ENCODE measurements at places on chromosomes 13 and 19. TPM values are rescaled to one million over a fixed set of nuclear protein-coding genes. Genes with fewer than 3 reads are reported as not detected.

Gene SPACA7
- total RNA-seq: not detected

Gene TTC9B
- total RNA-seq: not detected

Gene FAM216B
- total RNA-seq: 6.2 TPM

Gene GDF15
- 0.88 TPM for total RNA-seq

Gene KLK13
- total RNA-seq: not detected

DNA sequence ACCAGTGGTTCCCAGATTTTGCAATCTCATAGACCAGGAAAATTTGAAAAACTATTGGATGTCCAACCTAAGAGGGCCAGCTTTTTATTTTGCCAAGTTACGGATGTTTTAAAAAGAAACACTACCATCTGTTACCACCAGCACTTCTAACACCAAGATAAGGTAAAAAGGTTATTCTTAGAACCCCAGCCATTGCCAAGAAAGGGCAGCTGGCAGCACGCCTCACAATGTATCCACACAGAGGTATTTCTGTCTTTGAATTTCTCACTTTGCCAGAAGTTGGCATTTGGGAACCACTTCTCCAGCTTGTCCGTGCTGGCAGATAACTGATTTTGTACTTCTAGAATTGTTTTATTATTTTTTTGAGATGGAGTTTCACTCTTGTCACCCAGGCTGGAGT is 28.7 kb downstream of the CAPN12 start:
- DNase-seq: no peak

DNA sequence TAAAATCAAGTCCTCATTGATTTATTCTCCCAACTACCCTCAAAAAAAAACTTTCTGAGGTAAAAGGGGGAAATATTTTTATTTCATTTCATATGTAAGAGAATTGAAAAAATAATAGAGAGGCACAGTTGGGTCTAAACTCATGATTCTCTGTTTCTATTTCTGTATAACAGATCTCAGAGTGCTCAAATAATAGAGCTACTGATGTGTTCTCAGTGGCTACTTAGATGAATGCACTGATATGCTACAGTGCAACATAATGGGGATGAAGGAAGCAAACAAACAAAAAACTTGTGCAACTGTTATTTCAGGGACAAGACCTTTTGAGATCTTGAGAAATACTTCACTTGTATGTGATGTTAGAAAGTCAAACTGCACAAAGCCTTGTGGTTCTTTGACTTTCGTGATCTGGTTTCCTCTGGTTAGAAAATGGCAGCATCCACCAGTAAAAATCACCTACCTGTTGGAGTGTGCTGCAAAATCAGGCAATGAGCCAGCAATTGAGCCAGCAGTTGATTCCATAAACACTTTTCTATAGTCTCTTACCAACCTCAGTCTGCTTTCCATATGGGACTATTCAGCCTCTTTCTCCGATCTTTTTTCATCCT is 9.7 kb upstream of the DACH1 start:
- DNase-seq: no peak

- DNase-seq: no peak
Measured at GRCh38 chr13:28327373-28328270, 167.3 kb downstream of the FLT1 start.

DNA sequence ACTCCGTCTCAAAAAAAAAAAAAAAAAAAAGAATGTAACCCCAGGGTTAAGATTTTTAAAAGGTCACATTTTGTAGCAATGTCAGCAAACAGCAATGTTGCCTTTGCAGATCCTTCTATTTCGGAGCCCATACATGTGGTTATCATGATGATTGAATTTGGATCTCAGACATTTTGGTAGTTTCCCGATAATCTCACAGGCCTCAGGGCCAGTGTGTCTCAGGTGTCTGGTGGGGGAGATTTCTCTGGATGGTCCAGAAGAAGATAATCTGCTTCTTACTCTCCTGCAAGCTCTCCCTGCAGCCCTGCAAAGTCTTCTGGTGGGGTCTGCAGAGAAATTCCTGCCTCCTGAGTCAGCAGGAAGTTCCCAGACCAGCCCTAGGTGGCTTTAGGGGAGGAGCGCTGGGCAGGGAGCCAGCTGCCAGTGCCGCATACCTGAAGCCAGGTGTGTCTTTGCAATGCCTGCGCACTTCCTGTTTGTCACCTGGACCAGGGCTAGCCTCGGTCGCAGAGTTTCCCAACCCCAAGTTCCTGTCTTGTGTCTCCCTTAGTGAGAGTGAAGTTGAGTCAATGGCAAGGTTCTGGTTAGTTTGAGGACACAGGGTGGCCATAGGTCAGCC is 1.4 kb downstream of the SH2D3A start:
- no peak for DNase-seq

DNA sequence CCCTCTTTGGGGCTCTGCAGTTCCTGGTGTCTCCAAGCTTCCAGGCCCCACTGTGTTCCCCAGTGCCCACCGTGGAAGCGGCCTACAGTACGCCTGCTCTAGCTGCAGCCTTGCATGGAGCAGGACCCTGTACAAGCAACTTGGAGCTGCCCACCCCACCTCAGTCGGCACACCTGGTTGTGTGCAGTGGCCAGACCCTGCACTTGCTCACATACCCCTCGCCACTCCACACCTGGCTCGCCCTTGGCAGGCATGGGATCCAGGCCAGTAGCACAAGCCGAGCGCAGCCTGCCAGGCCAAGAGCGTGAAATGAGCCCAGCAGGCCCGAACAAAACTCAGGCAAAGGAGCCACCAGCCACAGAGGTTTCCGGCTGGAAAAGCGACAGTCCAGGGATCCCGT is 36.4 kb downstream of the ANKRD27 start:
- no peak for DNase-seq

DNA sequence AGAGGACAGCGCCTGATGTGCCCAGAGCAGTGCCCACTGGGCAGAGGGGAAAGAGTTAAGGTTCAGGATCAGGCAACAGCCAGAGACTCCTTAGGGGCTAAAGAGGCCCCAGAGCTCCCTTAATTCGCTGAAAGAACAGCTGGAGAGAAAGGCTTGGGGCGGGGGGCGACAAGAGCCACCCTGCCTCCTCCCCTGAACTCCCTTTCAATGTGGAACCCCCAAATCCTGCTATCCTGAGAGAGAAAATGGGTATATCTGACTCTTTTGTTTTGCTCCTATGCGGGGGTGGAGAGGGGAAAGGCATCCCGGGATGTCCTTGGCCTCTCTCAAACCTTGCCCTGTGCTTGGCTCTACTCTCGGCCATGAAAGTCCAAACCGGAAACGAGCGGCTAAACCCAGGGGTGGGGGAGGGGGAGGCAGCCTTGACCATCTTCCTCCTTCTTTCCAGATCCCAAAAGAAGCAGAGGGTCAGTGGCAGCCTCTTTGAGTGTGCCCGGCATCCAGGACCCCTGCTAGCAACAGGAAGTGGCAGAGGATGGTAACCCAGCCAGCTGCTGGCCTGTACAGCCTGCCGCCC is 4.7 kb downstream of the PRKACA start:
- no peak for DNase-seq

GRCh38 chr19:45469945-45470761 is 2.4 kb downstream of the FOSB start:
- no peak for DNase-seq

- DNase-seq: no peak
Measured at GRCh38 chr19:58294743-58295374, 10.3 kb upstream of the ERVK3-1 start.

DNA sequence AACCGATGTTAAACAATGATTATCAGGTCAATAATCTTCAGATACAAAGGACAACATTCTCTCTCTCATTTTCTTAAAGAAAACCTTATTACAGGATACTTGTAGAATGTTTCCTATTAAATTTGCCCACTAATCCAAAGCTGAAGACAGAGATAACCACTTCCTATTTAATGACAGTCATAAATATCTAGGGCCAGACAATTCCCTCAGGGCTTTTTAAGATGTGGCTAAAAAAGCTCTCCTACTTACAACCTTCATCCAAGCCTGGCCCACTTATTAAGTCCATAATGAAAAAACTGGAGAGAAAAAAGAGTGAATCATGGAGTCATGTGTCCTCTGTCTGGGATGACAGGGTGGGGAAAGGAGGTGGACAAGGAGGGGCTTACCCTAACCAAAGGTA is 235.9 kb downstream of the KLF12 start:
- DNase-seq: no peak

- no peak for DNase-seq
Measured at GRCh38 chr19:10639836-10640235, 14.3 kb upstream of the ILF3 start.

DNA sequence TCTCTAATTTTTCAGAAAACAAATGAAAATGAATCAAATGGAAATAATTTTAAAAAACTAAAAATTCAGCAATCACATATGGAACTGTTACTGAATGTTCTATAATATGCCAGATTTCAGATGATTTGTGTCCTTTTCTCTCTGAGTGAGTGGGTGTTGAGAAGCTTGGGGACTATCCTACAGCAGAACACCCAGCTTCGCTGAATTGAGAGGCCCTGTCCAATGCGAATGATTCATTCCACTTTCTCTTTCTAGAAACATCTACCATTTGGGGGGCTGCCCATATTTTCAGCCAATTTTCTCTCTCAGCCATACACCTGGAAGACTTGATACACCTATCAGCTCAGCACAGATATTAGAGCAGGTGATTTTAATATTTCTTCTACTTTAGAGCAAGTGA is 1666.7 kb downstream of the EFNB2 start:
- no peak for DNase-seq

- DNase-seq: no peak
Measured at GRCh38 chr13:96871469-96871868, 122.8 kb downstream of the OXGR1 start.

DNA sequence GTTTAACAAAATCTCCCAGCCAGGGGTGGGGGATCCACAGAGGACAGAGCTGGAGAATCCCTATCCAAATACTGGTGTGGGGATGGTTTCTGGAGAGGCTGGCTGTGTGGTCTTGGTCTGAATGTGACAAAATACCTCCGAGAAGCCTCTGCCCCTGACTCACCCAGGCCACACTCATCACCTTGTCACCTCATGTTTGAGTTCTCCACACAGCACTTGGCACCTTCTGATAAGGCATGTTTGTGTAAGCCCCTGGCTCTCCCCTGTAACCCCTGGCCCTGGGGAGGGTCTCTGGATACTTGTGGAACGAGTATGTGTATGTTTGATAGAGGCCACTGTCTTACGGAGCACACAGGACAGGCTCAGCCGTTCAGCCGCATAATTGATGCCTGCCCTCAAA is 14.7 kb downstream of the TECR start:
- no peak for DNase-seq

GRCh38 chr13:84606616-84607015 is 724.3 kb upstream of the SLITRK1 start:
- DNase-seq: no peak

DNA sequence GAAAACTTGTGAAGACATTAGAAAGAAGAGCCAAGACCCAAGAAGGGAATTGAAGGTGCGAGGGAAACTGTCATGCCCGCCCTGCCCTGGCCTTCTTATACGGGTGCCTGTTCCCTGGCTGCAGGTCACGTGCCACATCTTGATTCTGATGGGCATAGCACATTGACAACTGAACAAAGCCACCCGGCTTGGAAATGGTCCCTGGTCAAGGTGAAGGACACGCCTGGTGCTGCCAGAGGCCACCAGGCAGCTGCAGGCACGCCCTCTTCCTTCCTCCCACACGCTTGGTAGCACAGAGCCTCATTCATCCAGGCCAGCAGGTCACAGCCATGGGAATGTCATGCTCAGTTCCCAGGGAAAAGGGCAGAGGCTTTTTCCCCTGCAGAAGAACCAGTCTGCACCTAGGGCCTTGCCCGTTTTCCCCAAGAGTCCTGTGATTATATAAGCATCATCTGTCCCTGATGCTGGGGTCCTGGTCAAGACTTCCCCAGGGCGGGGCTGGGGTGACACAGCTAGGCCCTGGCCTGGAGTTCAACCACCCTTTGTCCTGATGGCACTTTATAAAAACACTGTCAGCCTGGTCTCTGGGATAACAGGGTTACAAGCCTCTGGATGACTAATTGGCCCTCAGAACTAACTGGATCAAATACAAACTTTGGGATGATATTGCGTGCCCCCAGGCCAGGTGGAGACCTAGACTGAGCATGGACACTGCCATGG is 56.0 kb downstream of the CDADC1 start:
- no peak for DNase-seq
